ENCODE measurements at places on chromosomes 16 and 17. TPM values are rescaled to one million over a fixed set of nuclear protein-coding genes. Genes with fewer than 3 reads are reported as not detected.

DNA sequence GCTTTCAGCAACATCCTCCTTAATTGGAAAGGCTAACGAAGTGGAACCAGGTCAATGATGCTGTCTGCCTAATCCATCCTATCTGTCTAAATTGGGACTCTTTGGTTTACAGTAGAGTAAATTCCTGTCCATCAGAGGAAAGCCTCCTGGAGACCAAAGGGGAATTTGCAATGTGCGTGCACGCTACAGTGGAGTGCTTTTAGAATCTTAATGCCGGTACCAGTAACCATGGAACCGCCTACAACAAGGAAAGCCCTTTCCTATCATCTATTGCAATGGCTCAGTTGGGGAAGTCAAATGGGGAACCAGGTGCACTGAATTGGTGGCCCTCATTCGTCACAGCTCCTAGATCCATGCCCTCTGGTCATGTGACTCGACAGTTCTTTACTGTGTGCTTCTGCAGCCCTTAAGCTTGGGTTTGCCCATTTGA, 110.1 kb downstream of the XYLT1 start:
- H3K4me1 ChIP-seq: no peaks in the 10 kb centered on the region
- H3K27me3 ChIP-seq: no peaks in the 10 kb centered on the region
- H3K36me3 ChIP-seq: no peaks in the 10 kb centered on the region
- no peak overlapping the region for H3K27ac ChIP-seq
- H3K4me3 ChIP-seq: no peak overlapping the region
- DNase-seq: no peak

GRCh38 chr17:78832541-78832810, 8.1 kb downstream of the USP36 start:
- H3K27ac ChIP-seq: no peak overlapping the region
- peaks cover 4% of the 10 kb centered on the region for H3K36me3 ChIP-seq
- H3K27me3 ChIP-seq: no peaks in the 10 kb centered on the region
- no peaks in the 10 kb centered on the region for H3K4me1 ChIP-seq
- no peak for DNase-seq
- no peak overlapping the region for H3K4me3 ChIP-seq

DNA sequence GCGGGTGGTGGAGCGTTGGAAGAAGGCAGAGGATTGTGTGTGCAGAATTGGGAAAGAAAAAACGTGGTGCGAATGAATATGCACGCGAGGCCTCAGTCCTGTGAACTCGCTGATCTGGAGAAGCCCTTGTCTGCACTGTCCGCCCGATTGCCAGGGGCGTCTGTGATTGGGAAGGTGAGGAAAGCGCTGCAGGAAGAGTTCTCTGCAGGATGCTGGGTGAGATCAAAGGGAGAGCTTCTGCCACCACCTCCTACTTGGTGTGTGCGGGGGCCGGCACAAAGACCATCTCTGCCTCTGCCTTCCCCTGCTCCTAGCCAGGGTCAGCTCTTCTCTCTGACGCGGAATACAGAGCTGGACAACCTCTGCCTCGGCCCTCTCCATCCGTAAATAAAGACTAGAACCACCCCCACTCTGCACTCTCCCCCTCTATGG, 841 bp upstream of the RAB5C start:
- H3K4me1 ChIP-seq: peaks cover 4% of the 10 kb centered on the region
- H3K27ac ChIP-seq: no peak overlapping the region
- no peak for DNase-seq

GRCh38 chr16:23949630-23950290, 114.0 kb downstream of the PRKCB start:
- H3K4me1 ChIP-seq: no peaks in the 10 kb centered on the region
- H3K27ac ChIP-seq: no peak overlapping the region
- no peak for DNase-seq
- H3K27me3 ChIP-seq: no peaks in the 10 kb centered on the region

The PRRT2 gene
- 3.9 TPM for total RNA-seq
